ENCODE measurements at places on chromosomes 4 and X.

DNA sequence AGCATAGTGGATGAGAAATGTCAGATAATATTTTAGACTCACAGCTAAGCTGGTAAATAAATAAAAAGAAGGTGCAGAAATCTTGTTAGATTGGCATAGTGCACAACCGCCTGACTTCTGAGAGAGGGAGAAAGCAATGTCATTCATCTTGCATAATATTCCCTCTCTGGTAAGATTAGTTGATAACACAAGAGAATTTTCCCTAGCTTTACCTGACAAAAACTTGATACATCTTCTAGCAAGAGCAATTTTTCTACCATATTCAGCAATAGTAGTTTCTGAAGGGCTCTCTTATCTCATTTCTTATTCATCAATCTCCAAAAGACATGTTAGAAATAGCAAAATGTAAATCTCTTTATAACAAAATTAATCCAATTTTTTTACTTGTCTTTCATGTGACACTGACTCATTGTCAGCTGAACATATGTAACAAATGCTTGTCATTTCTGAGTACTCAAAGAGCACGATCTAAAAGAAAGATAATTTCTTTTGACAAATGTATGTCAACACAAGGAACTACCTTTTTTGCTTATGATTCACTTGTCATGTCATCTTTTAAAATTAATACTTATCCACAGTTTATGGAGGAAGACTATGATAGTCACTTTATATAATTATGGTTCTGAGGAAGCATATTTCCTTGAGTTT, 240.0 kb downstream of the ARAP2 start:
- DNase-seq: no peak

- DNase-seq: no peak
Observed at GRCh38 chr4:24915121-24915922, 2.5 kb upstream of the CCDC149 start.

DNA sequence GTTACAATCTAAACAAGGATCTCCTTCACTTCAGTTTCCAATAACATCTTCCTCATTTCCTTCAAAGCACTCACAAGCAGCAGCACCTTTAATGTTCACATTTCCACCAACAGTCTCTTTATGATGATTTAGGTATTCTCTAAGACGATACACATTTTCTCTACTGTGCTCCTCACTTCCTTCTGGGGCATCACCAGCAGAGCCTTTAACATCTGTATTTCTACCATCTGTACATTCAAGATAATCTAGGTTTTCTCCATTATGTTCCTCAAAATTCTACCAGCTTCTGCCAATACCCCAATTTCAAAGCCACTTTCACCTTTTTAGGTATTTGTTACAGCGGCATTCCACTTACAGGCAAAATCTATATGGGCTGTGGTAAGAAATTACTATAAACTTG, 80.6 kb downstream of the FBXW7 start:
- no peak for DNase-seq

DNA sequence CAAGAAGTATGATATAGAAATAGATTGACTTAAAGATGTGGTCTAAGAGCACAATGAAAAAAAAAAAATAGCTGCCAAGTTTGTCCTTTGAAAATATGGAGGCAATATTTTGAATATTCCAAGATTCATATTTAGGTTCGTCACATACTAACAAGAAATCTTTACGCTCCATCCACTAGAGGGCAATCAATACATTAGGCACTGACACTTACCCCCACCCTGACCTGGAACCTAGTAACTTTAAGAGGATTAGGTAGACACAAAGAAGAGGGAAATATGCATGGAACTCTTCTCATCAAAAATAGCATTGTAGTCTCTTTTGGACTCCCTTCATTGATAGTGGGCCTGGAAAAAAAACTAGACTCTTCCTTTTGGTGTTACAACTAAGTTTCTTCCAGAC, 1108.1 kb downstream of the PCDH19 start:
- peak; percentile 3 for DNase-seq

DNA sequence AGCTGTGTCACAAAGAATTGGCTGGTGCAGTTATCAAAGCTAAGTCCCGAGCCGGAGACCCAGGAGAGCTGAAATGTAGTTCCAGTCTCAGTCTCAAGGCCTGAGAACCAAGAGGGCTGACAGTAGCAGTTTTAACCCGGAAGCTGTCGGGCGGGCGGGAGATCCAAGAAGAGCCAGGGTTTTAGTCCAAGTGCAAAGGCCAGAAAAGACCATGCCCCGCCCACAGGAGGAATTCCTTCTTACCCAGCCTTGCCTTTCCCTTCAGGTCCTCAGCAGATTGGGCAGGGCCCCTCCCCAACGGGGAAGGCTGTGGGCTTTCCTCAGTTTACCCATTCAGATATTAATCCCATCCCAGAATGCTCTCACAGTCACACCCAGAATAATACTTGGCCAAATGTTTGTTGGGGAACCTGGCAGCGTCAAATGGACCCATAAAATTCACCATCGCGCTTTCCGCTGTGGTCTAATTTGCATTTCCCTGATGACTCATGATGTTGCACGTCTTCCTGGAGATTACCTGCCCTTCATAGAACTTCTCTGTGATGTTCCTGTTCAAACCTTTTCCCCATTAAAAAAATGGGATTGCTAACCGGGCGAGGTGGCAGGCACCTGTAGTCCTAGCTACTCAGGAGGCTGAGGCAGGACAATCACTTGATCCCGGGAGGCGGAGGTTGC, 16.2 kb downstream of the MAEA start:
- no peak for DNase-seq

DNA sequence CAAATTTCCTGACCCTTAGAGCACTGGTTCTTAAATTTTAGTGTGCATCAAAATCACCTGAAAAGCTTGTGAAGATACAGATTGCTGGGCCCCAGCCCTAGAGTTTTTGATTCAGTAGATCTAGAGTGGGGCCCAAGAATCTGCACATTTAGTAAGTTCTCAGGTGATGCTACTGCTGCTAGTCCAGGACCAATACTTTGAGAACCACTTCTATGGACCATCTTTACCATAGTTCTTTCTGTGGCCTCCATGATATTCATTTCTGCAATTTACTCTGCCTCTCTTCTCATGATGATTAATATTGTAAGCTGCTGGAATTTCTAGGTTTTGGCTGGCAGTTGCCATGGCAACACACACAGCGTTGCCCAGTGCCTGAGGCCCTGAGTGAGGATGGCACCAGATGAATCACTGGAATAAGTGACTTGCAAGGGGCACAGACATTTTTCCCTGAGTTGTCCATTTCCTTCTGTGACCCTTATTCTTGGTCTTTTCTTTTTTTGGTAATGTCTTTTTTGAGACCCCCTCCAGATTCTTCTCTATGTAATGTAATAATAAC, 83.6 kb downstream of the PPP1R2C start:
- DNase-seq: no peak

- no peak for DNase-seq
Observed at GRCh38 chrX:155188786-155189185, 27.5 kb upstream of the VBP1 start.

- no peak for DNase-seq
Observed at GRCh38 chr4:162874748-162875147, 291.9 kb downstream of the NAF1 start.

- DNase-seq: no peak
Observed at GRCh38 chr4:141771889-141772830, 135.8 kb downstream of the IL15 start.

DNA sequence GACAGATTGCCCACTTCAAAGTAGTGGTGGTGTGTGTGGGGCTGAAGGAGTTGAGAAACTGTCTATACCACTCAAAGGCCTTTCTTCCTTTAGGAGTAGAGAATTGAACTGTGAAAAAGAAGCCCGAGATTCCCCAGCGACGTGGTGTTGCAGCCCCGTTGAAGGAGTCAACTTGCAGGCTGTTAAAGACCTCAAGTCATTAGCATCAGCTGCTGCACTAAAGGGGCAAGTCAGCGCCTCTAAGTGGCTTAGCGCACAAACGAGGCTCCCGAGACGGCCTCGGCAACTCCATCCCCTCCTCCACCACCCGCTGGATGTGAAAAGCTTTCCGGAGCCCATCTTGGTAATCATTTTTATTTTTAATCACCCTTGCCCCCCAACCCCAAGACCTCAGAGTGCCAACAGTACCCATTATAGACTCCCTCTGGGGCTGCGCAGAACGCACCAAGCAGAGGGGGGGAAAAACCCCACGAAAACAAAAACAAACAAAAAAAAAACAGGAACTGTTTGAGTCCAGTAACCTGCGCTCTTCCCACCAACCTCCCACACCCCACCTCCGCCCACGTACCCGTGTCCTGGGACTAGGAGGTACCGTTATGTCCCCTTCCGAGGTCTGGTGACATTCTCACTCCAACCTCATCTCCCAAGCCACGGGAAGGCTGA, 913 bp upstream of the PRDM8 start:
- no peak for DNase-seq

DNA sequence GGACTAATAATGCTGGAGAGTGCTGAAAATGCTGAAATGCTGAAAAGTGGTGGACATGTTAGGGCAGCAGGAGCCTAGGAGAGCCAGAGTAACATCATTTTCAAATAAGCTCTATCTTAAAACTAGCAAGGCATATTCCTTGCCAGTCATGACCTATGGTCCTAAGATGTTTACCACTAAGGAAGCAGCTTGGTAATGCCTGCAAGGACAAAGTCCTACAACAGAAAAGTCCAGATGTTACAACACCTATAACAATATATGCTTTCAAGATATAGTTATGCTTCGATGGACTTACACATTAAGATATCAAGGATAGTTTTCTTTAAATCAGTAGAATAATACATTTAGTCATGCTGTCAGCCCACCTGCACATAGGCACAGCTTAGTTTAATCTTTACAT, 4.5 kb upstream of the ADH4 start:
- DNase-seq: no peak

DNA sequence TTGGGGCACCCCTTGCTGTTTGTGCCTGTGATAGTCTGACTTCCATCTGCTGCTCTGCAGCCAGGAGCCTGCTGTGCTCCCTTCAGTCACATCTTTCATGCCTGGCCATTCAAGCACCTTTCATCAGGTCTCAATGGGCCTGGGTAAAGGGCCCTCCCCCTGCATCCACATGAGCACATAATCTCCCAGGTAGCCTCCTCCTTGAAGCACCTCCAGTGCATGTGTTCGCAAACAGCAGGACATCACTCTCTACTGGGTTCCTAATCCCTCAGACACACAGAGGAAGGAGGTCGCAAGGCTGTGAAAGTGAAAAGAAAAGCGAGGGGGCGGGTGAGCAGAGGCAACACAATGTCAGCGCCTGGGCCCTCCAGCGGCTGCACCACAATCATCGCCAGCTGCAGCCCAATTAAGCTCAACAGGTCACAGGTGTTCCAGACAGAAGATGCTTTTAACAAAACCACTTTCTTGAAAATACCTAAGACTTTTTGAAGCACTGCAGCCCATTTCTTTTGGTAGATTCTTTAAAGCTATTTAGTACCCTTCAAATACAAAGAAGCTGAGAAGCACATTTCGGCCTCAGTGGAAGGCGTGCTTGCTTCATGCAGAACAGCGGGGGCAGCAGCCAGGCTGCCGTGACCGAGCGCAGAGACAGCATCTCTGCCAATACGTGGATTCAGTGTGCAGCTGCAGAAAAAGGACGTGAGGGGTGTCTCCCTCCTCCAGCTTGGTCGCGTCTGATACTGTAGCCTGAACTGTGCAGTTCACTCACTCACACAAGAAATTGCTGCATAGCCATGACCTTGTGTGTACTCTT, 92.2 kb upstream of the SPRY1 start:
- DNase-seq: no peak

GRCh38 chrX:153381684-153382532, 19.2 kb downstream of the PNMA6E start:
- DNase-seq: peak; percentile 70

DNA sequence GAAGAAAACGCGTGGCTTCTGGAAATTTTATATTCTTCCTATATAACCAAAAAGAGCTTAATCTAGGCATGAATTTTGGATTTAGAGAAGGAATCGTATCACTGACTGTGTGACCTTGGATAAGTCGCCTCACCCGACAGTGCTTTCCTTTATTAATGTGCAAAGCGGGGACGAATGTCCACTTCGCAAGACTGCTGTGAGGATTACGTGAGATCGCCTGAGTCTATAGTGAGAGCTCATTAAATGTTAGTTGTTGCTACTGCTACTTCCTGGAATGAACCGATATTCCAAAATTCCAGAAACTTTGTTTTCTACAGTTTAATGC, 448 bp upstream of the TBC1D8B start:
- peak; percentile 22 for DNase-seq

DNA sequence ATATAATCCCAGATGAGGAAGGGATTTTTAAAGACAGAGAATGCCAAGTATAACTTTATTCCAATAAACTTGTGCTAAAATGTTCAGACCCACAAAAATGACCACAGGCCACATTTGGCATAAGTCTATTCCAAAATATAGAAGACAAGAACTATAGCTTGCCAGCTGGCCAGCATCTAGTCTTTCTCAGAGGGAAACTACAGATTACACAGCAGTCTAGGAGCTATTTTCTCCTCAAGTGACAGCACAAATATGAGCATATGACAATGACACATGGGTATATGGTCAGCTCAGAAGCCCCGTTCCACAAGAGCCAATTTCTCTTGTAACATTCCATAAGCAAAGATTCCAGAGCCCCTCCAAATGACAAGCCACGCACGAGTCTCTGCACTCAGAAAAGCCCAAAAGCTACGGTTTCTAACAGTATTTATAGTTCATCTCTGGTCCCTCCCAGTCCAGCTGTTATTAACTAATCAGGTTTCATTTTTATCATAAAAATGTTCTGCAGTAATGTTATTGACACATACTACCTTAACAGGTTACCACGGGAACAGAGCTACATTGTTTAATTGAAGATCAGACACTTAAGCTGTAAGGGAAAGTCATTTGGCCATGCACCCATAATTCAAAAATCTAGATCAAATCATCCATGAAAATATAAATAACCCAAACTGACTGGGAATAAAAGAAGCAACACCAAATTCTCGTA, 70.3 kb downstream of the RAB28 start:
- peak; percentile 9 for DNase-seq

DNA sequence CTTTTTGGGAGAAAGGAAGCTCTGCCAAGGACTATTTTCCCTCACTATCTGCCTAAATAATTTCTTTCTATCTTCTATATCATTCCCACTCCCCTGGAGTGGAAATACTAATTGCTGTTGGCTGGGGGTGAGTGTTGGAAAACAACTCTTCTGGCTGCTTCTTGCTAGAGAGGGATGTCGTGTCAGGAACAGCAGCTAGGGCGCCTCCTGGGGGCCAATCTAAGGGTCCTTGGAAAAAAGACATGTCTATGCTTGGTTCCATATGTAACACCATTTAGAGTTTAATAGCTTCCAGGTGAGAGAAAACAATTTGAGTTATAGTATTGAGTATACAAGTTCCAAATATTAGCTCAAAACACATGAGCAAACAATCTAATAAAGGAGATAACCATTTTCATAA, 111.3 kb downstream of the MAGEE1 start:
- no peak for DNase-seq

DNA sequence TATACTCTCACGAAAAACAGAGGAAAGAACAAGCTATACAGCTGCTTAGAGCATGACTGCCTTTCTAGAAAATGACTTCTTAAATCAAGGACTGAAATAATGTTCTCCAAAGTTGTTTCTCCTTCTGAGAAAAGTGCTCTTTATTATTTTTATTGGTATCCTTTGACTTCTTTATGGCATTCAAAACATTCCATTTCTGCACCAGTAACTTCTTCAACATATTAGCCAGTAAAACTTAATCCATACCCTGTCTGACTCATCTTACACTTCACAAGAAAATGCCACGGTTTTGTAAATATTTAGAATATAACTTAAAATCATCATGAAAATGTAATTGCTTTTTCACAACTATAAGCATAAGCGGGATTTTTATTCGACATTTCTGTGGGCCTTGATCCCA, 180.4 kb downstream of the NR3C2 start:
- DNase-seq: no peak

Data from fibroblast of upper back skin (primary cell).